Activated T-cell treated with anti-CD3 and anti-CD28 coated beads, Interleukin-2, amount 50 U/mL, for 48 hours (primary cell): ENCODE measurements at places on chromosomes 1 and 21.

- DNase-seq: no peak
These were observed 14.7 kb downstream of the RUNX1 start for GRCh38 chr21:35034203-35034926.

DNA sequence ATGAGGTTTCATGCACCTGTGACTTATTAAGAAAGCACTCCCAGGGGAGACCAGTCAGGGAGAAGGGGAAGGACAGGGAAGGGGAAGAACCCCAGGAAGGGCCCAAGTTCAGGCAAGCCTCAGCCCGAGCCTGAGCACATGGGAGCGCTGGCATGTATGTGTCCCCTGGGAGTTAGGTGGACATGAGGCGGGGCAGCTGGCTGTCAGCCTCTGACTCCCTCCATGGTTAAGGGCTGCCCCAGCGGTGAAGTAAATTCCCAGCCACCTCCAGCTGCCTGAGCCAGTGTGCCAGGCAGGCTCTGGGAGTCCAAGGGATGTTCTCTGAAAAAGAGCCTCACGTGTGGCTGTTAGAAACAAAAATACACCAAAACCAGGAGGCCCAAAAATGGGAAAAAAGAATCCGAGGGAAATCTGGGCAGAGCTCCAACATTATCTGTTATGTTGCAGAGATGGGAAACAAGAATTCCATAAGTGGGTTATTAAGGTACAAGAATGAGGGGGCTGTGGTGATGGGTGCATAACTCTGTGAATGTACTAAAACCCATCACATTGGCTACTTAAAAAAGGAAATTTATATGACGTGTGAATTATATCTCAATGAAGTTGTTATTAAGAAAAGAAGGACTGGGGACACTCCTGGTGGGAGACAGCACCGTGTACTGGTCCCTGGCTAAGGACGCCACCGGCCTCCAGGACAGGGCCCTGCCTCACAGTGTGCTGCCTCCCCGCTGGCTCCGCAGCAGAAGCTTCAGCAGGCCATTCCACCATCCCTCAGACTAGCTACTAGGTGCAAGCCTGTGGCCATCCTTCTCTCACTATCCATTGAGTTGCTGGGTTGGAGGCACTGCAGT is 18.7 kb downstream of the DMRTB1 start:
- no peak for DNase-seq

GRCh38 chr1:196152086-196152485 is 456.2 kb downstream of the KCNT2 start:
- DNase-seq: no peak

DNA sequence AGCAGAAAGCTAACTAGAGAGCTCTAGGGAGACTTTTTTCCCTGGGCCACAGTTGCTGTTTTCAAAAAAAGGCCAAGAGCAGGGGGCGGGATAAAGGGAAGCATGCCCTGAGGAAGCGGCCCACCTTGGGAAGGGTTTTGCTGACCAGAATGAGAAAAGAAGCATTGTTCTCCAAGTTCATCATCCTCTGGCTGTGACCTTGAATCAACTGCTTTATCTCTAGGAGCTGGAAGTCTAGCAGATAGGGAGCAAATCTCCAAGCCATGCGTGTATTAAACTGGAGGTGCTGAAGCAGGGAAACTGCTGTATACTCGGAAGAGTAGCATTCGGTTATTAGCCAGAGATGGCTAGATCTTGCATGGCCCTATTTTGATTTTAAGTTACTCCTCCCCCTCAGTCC is 64.8 kb downstream of the ATP2B4 start:
- no peak for DNase-seq

GRCh38 chr1:21665711-21666575 is 3.2 kb downstream of the RAP1GAP start:
- DNase-seq: no peak

DNA sequence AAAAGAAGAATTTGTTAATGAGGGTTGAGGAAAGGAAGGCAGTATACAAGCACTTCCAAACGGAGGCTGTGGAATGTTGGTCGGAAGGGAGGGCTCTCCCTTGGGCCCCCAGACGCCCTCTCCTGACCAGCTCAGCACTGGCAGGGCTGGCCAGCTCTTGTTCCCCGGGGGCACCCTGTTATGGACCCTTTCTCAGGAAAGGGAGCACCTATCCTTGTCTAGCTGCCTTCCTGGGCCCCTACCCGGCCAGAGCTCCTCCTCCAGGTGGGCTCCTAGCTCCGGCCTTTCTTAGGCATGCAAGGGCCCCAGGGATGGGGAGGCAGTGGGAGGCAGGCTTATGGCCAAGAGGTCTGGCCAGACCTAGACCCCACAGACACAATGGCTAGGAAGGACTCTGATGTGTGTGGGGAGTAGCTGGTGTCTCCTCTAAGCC is 926 bp downstream of the BLACAT1 start:
- DNase-seq: no peak

GRCh38 chr1:11731691-11732283 is 4.1 kb upstream of the AGTRAP start:
- DNase-seq: no peak

DNA sequence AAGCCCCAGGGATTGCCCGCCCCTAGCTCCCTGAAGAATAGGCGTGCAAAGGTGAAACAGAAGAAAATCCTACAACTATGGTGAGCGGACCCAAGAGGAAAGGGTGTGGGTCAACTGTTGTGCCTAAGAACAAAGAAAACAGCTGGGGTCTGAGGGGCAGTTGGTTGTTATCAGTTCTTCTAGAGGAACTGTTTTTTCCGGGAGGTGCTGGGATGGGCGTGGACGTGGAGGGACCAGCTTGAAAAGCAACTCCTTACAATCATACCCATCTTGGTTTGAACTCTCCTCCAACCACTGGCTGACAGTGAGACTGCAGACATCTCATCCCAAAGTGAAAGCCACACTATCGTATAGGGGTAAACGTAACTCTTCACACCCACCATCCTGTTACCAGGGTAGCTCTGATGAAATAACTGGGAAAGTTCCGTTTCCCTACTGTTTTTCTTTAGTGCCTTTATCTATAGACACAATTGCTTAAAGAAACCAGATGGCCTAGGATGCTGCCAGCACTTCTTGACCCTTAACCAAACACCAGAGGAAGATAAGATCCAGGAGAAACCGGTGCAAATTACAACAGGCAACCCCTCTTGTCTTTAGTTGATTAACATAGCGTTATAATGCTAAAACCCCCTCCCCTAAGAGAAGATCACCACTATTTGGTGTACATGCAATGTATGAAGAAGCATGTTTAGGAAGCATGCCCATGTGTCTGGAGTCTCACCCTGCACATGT is 25.6 kb upstream of the FAM89A start:
- DNase-seq: no peak

GRCh38 chr1:167675440-167675839 is 45.4 kb downstream of the RCSD1 start:
- no peak for DNase-seq

DNA sequence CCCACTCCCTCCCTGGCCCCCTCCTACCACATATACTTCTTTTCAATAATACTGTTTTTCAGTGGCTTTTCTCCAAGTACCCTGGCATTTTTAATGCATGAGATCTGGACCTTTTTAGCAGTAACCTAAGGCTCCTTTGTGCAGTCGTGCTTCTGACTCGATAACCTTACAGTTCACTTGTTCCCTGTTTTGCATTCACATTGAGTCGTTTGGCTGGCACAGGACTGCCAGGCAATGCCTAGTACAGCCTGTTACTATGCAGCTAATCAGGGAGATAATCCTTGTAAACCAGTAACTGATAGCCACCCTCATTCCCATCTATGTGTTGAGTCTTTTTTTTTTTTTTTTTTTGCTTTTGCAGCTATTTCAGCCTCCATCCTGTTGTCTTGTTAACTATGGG is 3.7 kb downstream of the ATP1B1 start:
- no peak for DNase-seq

- no peak for DNase-seq
These were observed 23.3 kb downstream of the RIMKLA start for GRCh38 chr1:42403880-42404400.

DNA sequence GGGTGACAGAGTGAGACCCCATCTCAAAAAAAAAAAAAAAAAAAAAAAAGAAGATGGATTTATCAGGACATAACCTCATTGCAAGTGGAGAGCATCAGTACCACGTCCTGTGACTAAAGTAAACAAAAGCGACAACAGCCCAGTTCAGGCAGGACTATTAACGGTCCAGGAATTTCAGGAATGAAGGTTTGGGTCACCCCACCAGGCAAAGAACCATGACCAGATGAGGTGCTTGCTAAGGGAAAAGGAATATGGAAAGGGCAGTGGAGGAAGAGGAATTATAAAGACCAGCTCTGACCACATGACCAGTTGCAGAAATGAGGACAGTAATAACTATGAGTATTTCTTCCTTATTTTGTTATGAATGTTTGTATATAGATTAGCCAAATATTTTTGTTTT is 35.4 kb upstream of the EIF4G3 start:
- DNase-seq: no peak

- DNase-seq: no peak
These were observed 74.7 kb upstream of the IFNAR2 start for GRCh38 chr21:33155005-33155404.

GRCh38 chr1:116571215-116571919 is 541 bp upstream of the CD58 start:
- DNase-seq: no peak

DNA sequence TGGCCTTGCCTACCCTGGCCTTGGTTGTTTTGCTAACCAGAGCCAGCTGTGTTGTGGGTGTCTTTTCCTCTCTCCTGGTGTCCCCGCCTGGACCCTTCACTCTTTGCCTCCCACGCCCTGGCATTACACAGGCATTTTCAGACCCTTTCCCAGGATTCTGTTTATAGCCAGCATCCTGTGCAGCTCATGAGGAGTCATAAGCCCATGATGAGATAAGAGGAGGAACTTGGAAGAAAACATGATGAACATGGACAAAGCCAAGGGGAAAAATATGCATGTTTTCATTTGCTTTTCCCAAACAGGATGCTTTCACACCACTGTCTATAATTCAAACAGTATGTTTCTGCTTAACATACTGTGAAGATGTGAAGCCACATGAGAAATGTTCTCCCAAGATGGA is 18.7 kb upstream of the WARS2 start:
- DNase-seq: no peak

GRCh38 chr1:204714861-204715511 is 29.4 kb upstream of the LRRN2 start:
- no peak for DNase-seq

- no peak for DNase-seq
These were observed 24.5 kb downstream of the SPOCD1 start for GRCh38 chr1:31791131-31791858.

- no peak for DNase-seq
These were observed 140.8 kb upstream of the RAB4A start for GRCh38 chr1:229130028-229130668.

- no peak for DNase-seq
These were observed 336.9 kb upstream of the NFIA start for GRCh38 chr1:60745484-60745883.

DNA sequence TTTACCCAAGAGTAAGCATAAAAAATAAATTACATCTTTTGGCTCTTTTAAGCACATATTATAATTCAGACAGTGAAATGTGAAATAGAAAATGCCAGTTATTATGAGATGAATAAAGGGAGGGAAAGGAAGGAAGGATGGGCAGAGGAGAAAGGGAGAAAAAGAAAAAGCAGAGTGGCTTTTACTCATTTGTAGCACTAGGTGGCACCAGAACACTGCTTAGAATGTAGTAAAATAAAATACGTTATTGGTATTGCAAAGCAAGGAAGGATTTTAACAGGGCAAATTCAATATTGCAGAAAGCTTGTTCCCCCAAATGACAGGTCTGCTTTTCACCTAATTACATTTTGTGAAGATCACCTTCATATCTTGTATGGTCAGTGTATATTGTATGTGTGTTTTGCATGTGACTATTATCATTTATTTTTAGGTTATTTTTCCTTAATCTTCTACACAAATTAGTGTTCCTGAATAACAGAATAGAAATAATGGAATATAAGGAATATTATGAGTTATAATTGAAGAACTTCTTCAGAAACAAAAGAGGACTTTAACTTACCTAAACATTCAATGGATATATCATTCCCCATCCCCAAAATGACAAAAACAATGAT is 9.1 kb upstream of the PCNX2 start:
- DNase-seq: no peak

DNA sequence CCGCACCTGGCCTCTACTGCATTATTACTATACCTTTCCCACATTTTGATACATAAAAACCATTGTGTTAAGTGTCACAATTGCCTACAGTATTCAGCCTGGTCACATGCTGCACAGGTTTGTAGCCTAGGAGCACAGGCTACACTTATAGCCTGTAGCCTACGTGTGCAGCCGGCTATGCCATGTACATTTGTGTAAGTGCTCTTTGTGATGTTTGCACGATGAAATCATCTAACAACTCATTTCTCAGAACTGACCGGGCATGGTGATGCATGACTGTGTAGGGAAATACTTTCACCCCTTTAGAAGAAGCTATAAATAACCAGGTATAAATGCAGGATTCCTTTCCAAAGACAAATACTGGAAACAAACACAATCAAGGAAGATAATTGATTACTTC is 12.1 kb downstream of the ERG start:
- no peak for DNase-seq

GRCh38 chr1:923991-924655 is 400 bp downstream of the SAMD11 start:
- no peak for DNase-seq

DNA sequence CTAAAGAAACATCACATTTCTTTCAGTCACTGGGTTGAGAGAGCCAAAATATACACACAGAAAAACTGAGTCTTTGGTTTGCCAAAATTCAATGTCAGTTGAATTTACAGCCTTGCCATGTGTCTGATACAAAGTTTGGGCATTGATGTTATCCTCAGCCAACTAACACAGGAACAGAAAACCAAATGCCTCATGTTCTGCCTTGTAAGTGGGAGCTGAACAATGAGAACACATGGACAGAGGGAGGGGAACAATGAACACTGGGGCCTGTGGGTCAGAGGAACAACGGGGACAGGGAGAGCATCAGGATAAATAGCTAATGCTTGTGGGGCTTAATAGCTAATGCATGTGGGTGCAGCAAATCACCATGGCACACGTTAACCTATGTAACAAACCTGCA is 39.6 kb upstream of the C21orf91 start:
- no peak for DNase-seq

- no peak for DNase-seq
These were observed 3.1 kb downstream of the DHX9 start for GRCh38 chr1:182842265-182842664.

DNA sequence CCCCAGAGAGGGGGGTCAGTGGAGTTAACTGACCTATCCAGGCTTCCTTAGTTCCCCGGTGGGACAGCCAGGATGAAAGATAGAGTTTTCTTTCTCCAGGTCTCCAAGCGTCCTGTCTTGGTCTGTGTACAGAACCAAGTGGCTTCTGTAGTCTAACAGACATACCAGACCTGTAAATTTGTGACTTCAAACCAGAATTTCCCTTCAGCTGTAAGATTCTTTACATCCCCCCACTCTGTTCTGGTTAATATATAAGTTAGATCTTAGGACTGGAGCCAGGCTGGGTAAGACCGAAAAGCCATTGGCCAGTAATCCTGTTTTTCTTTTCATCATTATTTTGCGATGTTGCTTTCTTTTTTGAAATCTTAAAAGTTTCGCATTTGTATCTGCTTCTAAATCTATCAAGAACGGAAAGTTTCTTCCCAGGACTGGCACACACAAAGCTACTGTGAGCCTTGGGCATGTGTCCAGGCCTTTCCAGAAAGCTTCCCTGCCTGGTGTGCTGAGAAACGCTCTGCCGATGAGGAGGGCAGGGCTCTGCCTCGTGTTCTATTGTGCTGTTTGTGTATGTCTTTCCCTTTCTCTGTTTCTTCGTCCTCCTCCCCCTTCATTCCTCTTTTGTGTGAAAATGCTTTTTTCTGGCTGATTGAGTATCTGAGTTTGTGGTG is 72.3 kb downstream of the RGL1 start:
- no peak for DNase-seq

- no peak for DNase-seq
These were observed 90.0 kb downstream of the ARHGEF10L start for GRCh38 chr1:17629460-17629859.

GRCh38 chr21:43362321-43362791 is 64.6 kb downstream of the SIK1 start:
- DNase-seq: peak; percentile 67
